ENCODE measurements at places on chromosomes 2 and 18.

GRCh38 chr2:177289824-177290628 is 25.5 kb upstream of the NFE2L2 start:
- DNase-seq, result no peak

DNA sequence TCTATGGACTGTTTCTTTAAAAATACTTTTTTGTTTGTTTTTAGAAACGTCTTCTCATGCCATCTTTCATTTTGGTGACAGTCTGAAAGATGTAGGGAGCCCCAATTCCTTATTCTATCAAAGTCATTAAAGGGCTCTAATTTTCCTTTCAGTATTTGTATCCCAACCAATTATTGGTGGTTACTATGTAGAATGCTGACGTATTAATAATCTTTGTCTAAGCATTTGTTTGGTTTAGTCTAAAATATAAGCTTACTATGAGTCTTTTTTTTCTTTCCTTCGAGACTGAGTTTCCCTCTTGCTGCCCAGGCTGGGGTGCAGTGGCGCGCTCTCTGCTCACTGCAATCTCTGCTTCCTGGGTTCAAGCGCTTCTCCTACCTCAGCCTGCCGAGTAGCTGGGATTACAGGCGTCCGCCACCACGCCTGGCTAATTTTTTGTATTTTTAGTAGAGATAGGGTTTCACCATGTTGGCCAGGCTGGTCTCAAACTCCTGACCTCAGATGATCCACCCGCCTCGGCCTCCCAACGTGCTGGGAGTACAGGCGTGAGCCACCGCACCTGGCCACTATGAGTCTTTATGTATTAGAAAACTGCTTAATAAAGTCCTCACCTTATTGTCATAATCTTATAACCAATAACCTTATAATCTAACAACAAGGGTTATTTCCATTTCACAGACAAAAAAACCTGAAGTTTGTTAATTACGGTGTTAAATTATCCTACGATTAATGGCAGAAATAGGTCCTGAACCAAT is 849 bp upstream of the VRK2 start:
- no peak for DNase-seq

- DNase-seq, result no peak
Measured at GRCh38 chr2:75233965-75234364, 34.6 kb upstream of the TACR1 start.

DNA sequence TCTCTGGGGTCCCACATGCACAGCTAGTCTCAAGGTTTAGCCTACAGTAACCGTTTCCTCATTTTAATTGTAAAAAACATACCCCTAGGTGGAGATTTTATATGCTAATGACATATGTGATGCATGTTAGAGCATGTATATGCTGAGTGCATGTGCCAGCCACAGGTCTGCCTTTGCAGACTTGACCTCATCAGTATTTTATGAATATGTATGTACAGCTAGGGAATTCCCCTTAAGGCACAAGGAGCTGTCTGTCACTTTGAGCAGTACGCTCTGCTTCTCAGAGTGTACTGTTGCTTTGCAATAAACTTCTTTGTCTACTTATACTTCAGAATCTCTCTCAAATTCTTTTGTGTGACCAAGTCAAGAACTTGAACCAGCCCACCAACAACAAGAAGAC is 131.2 kb upstream of the ERBB4 start:
- no peak for DNase-seq

DNA sequence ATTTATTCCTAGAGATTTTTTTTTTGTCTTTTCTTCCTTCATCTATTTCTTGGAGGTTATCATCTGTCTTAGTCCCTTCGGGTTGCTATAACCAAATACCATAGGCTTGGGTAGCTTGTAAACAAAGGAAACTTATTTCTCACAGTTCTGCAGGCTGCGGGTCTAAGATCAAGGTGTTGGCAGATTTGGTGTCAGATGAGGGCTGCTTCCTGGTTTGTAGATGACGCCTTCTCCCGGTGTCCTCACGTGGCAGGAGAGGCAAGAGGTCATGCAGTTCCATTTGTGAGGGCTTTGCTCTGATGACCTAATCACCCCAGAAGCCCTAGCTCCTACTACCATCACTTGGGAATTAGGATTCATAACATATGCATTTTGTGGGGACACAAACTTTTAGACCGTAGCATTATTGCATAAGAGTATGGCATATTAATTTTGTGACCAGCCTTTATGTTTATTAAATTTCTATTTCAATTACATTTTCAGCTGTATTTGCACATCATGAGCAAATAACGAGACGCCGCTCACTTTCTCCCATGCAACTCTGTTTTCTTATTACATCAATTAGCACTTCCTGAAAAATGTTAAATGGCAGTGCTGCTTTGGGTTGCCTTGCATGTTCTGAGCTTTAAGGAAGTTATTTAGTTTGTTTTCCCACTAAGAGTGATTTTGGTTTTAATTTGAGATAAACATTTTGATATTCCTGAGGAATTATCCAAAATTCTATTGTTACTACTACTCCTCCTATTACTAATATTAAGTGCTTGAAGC is 246.4 kb upstream of the HDAC4 start:
- DNase-seq, result no peak

DNA sequence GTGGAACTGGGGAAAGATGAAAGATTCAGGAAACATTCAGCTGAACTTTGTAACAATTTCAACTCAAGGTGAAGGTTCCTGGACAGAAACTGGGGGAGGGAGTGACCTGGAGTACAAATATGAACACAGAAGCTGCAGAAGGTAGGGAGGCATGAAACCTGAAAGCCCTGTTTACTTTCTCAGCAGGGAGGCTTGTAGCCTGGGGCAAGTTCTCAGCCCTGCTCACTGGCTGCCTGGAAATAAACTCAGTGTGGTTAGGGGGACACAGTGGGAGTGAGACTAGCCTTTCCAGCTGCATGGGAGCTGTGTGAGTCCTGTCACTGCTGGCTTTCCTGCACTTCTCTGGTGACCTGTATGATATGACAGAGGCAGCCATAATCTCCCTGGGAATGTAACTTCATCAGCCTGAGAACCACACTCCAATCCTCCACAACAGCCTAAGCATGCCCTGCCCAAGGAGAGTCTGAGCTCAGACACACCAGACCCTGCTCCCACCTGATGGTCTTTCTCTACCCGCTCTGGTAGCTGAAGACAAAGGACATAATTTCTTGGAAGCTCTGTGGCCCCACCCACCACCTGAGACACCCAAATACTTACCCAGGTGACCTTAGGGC is 77.0 kb downstream of the ZSWIM2 start:
- DNase-seq, result no peak
